Astrocyte (in vitro differentiated cells and primary cell): ENCODE measurements at places on chromosomes 4 and X. TPM values are rescaled to one million over a fixed set of nuclear protein-coding genes. Genes with fewer than 3 reads are reported as not detected.

DNA sequence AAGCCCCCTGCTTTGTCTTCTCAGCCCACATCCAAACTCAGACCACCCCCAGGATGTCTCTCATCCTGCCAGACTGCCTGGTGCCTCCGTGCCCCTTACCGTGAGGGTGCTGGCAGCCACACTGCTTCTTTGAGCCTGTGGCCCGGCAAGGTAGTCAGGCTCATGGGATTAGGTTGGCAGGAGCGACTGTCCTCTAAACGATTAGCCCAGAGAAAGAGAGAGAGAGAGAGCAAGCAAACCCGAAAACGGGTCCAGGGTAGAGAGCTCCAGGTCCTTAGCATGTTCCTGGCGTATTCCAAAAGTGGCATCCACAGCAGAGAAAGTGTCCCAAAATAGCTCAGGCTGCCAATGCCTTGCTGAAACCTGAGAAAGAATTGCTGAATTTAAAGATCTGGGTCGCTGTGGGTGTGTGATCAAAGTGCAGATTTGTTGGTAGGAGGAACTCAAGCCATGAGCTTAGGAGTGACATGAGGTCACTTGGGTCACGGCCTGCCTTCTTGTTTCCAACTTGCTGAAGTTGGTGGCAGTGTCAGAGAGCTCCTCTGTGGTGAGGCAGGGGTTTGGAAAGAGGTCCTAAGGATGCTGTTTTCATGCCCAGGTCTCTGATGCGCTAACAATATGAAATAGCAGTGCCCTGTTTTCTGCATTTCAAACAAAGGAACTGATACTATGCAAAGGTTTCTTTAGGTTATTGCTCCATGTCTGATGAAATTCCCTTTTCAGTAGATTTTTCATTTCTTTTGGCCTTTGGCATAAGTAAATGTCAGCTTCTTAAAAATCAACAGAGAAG is 81.6 kb downstream of the RTL9 start:
- DNase-seq, result no peak

- no peak for DNase-seq
Observed at GRCh38 chr4:103098341-103098740, 1.3 kb downstream of the BDH2 start.

FAM241A gene
- total RNA-seq, result 1.5 and 1.7 TPM in 2 replicates

DNA sequence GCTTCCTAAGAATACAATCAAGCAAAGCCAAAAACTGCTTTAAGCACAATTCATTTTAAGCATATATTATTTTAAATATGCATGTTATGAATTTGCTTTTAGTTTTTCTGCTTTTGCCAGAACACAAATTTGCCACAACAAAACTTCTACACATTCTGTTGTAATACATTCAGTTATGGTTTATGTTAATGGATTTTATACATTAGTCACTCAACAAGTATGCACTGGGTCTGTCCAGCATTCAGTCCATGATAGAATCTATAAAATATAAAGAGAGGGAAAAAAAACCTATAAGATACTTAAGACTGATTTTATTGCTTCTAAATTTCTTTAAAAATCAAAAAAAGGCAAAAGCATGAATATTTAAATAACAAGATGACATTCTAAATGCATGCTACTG is 22.2 kb downstream of the IQCM start:
- DNase-seq, result peak; percentile 21

GRCh38 chr4:19152264-19152663 is 1099.4 kb upstream of the SLIT2 start:
- DNase-seq, result no peak
